Caudate nucleus (tissue), 63 donors: ENCODE measurements at places on chromosomes 11 and 22.

GRCh38 chr11:5476186-5476819 is 12.2 kb upstream of the OR52D1 start:
- DNase-seq = peak; percentile 2

DNA sequence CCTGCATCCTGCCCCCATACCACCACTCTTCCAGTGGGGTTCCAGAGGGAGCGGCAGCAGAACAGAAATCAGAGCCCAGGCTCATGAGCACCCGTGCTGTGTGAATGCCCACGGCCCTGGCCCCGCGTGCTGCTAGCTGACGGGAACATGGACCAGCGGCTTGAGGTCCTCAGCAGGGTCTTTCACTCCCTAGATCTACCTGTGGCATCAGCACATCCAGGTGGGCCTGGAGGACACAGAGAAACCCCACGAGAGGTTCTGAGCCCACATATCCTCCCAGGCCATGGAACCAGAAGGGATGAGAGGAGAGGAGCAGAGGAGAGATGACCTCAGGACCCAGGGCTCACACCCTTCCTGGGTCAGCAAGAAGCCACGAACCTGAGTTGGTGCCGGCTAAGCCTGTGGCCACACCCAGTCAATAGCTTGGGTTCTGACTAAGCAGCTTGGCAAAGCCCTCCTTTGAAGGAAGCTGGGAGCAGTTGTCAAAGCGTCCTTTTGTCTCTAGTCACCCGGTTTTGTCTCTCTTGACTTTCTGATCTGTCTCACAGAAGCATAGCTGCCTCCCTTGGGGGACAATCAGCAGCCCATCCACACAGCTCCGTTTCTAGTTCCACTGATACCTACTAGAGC is 89.3 kb upstream of the LMO1 start:
- no peak for DNase-seq

DNA sequence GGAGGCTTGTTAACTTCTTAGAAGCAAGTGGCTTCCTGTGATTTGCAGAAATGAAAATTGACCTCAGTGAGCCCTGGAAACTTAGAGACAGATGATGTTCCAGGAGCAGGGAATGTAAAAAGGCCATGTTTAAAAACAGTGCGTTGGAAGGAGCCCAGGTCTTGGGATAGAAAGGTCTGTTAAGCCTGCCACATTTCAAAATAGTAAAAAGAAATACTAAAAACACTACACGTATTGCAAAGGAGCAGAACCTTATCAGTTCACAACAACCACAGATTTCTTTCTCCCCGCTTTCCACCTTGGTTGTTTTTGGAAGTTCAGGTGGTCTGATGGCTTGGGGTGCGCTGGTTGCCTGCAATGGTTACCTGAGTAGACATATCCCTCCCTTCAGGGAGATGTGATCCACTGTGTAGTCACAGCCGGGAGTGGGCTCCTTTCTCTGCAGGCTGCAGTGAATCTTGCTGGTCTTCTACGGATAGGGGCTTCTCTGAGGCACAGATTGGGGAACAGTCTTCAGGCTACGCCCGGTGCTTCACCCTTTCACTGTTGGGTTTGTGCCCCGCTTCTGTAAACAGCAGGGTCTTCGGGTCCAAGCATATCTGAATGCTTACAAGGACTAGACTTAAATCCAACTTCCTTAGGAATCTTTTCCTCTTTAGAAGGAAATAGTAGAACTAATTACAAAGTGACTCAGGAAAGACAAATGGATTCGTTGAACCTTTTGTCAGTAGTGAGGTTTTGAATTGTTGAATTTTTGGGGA is 1.9 kb downstream of the TEAD1 start:
- DNase-seq = no peak

DNA sequence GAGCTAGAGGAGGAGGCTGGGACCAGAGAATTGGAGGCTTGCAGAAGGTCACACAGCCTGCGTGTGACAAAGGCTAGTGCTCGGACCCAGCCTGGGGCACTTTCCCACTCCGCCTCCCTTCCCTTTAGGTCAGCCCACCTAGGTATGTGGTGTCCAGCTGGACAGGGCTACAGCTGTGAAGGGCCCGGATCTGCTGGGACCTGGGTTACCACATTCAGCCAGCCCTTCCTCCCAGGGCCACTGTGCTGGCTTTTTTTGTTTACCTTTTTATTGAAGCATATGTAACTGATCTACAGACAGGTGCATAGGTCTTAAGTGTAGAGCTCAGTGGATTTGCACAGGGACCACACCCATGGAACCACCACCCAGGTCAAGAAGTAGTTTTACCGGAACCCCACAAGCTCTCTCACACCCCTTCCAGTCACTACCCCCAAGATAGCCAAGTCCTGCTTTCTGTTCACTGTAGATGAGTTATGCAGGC is 8.7 kb downstream of the CAPN5 start:
- DNase-seq = no peak

DNA sequence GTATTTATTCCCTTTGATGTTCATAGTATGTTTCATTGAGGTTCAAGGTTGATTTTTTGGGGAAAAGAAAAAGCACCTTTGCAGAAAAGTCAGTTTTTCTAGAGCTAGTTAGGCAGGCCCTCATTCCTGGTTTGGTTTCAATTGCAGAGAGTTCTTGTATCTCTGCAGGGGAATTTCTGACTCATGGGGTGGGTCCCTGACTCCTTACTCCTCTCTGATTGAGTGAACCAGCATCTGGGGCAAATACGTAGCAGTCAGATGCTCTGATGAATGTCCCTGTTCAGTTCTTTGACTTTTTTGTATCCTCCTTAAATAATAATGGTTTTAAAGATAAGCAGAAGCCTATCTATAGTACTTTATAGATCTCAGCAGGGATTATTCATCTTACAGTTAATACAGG is 7.7 kb upstream of the NCR3LG1 start:
- DNase-seq = no peak

DNA sequence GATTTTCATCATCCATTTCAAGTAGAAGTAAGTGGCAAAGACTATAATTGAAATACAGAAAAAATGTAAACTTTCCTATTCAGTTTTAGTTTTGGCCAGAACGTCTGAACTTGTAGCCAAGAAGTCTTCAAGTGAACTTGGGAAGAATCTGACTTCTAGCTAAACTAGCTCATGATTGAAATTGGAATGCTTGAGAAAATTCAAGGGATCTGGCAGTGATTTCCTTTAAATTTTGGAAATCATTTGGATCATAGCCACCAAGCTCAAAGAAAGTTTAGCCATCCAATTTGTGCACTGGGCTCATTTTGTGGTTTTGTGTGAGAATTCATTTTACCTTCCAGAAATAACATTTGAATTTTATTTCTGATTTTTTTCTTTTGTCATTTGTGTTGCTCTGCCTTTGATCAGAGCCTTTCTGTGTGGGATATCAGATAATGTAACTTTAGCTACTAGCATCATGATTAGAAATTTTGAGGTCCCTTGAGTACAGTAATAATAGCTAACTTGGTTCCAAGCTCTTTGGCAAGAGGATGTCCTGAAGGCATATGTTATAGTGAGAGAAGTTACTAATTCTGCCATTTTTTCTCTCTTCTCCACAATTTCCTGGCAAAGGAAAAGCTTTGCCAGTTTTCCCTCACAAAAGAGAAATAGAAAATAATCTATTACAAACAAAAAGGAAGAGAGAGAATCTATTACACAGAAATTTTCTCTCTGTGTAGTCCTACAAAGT is 2123.7 kb upstream of the RAG2 start:
- no peak for DNase-seq

DNA sequence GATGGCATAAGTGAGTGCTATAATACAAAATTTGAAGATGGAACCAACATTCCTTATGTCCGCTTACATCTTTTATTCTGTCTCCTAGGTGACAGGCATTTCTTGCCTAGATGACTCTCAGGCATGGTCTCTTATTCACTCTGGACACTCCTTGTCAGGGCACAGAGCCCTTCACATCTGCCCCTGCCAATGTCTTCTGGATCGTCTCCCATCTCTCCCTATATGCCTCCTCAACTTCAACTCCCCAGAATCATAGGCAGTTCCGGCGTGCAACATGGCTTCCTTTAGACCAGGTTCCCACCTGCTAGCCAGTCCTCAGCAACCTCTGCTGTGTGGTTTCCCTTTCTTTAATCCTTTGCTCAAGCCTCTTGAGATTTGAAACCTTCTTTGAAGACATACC is 300.9 kb downstream of the TENM4 start:
- DNase-seq = no peak

DNA sequence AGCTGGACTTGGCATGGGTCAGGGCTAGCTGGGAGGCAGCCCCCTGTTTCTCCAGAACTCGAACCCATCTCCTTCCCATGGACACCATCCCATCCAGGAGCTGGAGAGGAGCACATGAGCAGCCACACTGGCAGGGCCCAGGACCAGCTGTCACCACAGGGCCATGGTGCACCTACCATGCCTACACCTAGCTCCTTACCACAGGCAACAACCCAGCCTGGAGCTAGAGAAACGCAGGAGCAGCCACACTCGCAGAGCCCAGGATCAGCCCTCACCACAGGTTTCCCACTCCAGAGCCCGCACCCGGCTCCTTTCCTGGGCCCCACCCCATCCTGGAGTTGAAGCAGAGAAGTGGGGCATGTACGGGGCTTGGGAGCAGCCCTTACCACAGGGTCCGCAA is 50.2 kb downstream of the GAB4 start:
- no peak for DNase-seq

- DNase-seq = no peak
Observed at GRCh38 chr11:61532134-61533038, 23.8 kb downstream of the LRRC10B start.

DNA sequence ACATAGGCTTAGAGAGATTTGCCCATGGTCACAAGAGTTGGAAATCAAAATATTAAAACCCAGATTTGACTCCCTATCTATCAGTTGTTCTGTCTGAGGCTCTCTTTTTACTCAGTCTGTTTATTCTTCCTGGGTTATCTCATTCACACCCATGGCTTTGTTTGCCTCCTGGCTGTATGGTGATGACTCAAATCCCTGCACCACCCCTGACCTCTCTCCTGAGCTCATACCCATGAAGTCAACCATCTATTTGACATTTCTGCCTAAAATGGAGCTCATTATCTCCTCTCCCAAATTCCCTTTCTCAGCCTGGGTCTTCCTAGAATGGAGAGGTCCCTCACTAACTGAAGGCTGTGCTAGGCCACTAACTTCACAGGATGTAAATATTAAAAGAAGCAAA is 27.8 kb upstream of the CCDC134 start:
- no peak for DNase-seq

DNA sequence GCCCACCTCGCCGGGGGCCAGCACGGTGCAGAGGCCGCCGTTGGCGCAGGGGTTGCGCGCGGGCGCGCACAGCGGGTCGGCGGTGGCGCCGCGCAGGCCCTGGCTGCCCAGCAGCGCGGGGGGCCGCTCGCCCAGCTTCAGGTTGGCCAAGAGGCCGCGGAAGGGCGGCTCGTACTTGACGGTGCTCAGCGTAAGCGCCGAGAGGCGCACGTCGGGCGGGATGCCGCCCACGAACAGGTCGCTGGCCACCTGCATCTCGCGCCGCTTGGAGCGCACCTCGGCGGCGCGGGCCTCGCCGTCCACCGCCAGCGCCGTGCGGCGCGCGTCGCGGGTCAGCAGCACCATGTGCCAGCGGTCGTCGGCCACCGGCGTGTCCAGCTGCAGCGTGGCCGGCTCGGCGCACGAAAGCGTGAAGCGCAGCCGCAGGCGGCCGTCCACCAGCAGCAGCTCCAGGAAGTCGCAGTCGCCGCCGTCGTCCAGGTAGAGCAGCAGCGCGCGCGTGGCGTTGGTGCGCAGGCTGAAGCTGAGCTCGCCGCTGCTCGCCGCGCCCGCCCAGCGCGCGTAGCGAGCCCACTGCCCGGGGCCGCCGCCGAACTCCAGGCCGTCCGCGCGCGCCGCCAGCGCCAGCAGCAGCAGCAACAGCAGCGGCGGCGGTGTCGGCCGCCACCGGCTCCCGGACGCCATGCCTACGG is 9.8 kb downstream of the NRXN2 start:
- no peak for DNase-seq

GRCh38 chr11:44029507-44029845 is 18.3 kb upstream of the ACCSL start:
- DNase-seq = no peak

DNA sequence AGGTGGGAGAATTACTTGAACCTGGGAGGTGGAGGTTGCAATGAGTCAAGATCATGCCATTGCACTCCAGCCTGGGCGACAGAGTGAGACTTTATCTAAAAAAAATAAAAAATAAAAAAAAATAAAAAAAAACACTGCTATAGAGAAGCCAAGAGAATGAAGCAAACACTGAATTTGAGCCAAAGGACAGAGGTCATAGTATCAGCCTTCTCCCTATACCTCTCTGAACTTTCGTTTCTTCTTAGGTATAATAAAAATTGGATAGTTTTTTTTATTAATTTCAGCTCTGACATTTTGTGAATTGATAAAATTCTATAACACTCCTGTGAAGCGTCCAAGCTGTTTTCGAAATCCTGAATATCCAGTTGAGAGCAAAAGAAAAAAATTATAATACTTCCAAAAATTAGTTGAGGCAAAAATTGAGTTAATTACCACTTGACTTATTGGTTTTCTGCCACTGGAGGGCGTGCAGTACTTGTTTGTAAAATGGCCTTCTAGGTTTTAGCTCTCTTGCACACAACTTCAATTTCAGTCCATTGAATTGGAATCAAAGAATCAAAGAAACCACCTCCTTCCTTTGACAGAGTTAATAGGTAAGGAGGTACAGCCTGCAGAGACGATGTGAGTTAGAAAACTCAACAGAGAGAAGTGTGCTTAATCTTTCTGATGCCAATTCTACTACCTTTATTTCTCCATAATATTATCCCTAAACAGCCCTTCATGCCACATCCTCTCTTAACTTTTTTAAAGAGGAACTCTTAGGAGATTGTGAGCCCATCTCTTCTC is 143.2 kb downstream of the BBOX1 start:
- DNase-seq = peak; percentile 15

DNA sequence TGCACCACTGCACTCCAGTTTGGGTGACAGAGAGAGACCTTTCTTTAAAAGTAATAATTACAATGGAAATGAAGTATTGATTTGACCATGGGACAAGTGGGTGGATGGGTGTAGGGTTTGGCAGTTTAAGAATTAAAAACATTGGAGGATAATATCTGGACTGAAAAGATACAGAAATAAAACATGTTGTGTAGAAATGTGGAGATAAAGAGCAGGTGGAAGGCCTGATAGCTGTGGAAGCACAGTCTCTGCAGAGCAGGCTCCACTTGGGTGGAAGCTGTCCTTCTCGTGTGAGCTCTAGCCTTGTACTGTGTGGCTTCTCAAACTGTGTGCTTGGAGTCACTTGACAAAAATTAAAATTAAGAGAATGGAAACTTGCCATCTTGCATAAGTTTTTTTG is 25.6 kb downstream of the APLP2 start:
- no peak for DNase-seq

DNA sequence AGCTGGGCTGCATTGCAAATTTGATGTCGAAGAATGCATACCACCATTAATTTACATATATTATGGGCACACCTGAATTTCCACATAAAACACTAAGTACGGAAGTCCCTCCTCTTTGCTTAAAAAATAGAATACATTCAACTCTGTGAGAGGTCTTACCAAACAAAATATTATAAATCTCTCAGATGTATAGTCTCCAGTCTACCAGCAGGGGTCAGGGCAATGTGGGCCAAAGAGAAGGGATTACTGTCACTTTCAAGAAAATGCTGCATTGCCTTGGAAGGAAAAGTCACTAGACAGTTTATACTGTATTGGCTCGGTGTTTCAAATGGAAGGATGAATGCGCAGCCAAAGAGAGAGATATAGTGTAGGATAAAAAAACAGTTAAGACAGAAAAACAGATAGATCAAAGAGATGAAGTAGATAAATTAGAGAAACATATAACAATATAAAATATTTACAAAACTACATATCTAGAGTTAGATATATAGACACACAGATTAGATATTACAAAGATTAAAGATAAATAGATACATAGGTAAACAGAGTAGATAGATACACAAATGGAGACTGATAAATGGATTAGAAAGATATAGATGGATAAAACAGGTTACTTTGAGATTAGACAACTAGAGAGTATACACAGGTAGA is 20.9 kb downstream of the SERGEF start:
- DNase-seq = no peak

- no peak for DNase-seq
Observed at GRCh38 chr22:50546326-50547262, 895 bp downstream of the KLHDC7B start.
